ENCODE measurements at places on chromosomes 12 and 14.

GRCh38 chr12:26338586-26339572, 143.5 kb downstream of the SSPN start:
- DNase-seq = peak; percentile 28

DNA sequence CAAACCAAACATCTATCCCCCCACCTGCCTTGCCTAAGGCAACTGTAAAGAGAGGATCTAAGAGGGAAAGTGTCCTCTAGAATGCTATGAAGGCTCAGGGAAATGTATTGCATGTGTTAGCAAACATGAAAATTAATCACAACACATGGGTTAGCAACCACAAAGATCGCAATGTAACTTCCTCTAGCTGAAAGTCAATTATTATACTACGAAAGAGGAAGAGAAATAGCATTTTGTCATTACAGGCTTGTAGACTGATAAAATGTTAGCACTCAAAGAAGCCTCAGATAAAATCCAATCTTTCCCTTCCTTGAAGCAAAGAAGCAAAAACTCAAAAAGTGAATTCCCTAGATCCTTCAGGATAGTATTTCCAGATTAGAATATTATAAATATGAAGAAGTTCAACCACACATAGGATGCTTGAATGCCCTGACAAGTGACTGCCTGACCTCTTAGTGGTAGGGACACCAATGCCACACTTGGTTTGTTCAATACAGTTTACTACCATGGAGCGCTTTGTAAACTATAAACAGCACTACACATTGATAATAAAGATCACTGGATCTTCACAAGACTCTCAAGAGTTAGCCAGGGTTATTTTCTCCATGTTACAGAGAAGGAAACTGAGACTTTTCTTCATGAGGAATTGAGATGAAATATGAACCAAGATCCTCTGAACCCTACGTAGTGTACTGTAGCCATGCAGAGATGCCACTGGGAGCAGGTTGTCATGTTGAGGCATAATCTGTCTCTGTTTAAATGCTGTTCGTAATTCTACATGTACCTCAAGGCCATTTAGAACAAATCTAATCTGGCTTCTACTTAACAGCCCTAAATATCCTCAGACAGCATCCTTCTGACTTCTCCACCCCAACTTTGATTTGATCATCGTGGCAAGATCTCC, 100.7 kb downstream of the ITPR2 start:
- DNase-seq = no peak

DNA sequence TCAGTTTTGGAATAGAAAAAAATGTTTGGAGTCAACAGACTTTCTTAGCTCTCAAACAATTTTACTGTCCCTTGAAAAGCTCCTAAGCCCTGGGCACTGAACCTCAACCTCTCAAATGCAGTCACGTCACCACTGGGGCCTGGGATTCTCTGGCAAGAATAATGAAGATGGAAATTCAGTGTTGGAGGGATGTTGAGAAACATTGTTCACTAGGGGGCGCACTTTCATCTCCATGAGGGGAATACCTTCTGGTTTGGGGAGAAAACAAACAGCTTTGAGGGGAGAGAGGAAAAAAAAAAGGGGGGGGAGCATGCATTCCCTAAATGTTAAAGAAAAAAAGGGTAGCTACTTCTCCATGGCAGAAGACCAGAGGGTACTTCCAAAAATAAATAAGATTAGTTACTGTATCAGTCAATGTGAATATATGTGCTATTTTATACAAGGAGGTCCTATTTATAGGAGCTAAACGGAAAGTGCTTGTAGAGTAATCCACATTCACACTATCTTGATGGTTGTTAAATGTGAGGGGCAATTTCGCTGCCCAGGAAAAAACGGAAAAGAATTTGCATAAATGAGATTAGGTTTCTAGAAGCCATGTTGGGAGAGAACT, 5.8 kb upstream of the TBPL2 start:
- peak; percentile 89 for DNase-seq

- DNase-seq = peak; percentile 25
Measured at GRCh38 chr12:107393043-107393717, 292.4 kb upstream of the PWP1 start.

DNA sequence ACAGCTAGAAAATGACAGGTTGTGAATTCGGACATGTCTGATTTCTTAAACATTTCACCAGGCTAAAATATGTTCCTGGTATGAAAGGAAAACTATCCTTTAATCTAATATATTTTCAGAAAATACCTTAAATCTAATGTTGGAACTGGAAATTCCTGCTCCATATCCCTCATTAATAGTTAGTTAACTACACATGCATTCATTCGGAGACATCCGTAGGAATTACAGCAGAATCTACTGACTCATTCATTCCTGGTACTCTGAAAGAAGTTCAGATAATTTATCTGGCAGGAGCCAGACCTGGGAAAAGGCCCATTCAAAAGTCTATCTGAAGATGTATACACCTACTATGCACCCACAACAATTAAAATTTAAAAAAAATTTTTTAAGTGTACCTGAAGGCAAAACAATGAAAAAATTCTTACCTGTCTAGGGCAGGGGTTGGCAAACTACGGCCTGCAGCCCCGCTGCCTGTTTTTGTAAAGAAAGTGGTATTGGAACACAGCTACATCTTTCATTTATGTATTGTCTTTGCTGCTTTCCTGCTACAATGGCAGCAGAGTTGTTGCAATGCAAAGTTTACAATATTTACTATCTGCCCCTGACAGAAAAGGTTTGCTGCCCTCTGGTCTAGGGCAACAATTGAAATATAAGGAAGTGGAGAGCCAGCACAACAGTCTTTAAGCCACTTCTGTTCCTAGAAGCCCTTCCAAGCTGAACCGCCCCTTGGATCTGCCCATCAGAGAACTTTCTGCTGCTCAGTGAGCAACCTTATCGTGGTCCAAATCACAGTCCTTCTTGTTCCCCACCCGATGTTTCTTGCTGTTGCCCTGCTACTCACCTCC, 17.9 kb upstream of the NFYB start:
- no peak for DNase-seq

- DNase-seq = no peak
Measured at GRCh38 chr12:75890660-75891059, 140.9 kb downstream of the PHLDA1 start.

DNA sequence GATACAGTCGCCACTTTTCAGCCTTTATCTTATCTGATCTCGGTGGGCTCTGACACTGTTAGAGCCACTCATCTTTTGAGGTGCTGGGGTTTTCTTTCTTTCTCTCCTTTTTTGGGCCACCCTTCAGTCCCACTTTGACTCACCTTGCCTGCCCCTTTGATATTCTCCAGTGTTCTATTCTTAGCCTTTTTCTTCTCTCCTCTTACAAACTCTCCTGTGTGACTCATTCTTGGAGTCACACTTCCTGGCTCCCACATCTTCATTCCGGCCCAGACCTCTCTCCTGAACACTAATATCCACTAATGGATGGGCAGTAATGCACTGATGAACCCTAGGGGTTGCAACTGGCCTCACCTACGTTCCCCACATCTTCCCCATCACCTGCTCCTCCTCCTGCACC, 2.2 kb upstream of the DCD start:
- DNase-seq = no peak

GRCh38 chr12:112881602-112882001, 25.2 kb upstream of the OAS1 start:
- DNase-seq = no peak

DNA sequence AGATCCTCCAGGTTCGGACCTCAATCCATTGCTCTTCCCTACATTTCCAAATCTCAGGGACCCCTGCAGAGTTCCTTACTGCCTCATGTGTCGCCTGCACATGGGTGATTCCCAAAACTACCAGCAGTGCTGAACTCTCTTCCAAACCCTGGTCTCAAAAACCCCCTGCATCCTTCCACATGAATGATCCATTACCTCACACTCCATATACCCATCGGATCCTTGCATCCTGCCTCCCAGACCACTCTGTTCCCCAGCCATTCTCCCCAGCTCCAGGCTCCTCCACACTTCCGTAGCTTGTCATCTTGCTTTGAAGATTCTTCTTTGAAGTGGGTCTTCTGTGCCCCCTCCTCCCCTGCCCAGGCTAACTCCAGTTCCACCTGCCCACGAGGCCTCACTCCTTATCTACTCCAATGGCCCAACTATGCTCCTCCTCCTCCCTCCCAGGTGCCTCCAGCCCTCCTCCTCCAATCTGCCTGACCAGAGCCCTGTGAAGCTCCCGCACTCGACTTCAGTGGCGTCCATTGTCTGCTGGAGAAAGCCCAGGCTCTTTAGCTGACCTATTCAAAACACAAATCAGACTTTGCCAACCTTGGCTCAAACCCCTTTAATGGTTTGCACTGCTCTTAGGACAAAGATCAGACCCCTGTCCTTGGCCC, 13.8 kb downstream of the RAPGEF3 start:
- no peak for DNase-seq

GRCh38 chr12:104855599-104855998, 102.5 kb downstream of the SLC41A2 start:
- DNase-seq = no peak

DNA sequence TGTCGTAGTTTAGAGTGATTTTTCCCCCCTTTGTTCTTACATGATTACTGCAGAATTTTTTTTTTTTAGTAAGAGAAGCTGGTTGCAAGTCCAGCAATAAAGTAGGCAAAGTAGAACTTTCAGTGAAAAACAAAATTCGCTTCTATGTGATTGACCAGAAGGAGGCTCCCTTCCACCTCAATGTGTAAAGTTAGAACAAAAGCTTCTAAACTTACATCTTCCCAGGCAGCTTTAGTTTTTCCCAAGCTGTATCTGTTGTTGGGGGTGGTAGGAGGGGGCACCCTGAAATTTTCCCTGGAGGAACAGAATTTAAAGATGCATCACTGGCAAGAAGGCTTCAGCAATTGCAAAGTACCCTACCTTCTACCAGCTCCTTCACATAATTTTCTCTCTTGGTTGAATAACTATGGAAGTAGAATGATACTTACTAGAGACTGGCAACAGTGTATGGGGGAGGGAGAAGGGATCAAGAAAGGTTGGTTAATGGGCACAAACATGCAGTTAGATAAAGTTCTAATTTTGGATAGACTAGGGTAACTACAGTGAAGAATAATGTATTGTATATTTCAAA, 87.3 kb upstream of the E2F7 start:
- DNase-seq = peak; percentile 76

- DNase-seq = no peak
Measured at GRCh38 chr14:69775012-69775411, 8.1 kb downstream of the SRSF5 start.
